Left cardiac atrium (tissue), 4 donors: ENCODE measurements at places on chromosomes 1 and 21. TPM values are rescaled to one million over a fixed set of nuclear protein-coding genes. Genes with fewer than 3 reads are reported as not detected.

DNA sequence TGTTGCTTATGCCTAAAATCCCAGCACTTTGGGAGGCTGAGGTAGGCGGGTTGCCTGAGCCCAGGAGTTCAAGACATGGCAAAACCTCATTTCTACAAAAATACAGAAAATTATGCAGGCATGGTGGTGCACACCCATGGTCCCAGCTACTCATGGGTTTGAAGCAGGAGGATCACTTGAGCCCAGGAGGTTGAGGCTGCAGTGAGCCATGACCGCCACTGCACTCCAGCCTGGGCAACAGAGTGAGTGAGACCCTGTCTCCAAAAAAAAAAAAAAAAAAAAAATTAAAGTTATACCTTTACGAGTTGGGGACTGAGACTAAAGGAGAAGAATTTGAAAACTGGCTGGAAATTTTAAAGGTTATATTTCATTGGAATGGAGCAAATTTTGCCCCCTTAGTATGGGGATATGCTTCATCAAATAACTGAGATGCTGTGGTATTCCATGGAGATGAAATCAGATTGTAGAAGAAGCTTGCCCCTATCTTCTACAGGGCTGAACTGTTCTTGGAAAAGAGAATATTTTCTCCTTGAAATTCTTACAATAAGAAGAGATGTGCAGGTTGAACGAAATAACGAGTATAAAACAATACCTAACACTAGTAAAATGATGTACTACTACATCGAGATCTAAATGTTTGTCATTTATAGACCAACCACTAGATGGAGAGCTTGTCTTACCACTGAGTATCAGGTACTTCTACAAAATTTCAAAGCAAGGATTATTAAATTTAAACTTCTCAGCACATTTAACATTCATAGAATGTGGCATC lies 34.9 kb upstream of the SCYL3 start:
- no peak for DNase-seq

- DNase-seq = peak; percentile 90
These were observed 39.2 kb downstream of the CDK18 start for GRCh38 chr1:205543351-205544301.

OR2L3 gene
- total RNA-seq = not detected

DNA sequence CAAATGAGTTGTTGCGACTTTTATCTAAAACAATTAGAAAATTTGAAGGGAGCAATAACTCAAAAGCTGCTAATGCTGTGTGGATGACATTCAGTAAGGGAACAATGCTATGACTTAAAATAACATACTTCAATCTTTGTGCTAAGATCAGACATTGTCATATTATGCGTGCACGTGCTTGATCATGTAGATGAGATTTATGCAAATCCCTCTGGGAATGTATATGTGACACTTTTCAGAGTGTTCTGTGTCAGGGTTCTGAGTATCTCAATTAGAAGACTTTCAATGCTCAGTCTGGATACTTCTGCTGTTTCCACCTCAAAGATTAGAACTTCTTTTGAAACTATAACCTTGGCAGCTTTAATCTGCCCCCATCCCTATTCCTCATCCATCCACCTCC lies 18.6 kb upstream of the POU2F1 start:
- no peak for DNase-seq

TMEM50A gene
- total RNA-seq = 105 TPM

- no peak for DNase-seq
These were observed 926 bp upstream of the MRPL55 start for GRCh38 chr1:228109962-228110488.

ITLN2 gene
- 0.97 TPM for total RNA-seq

- no peak for DNase-seq
These were observed 63.1 kb downstream of the TMPRSS15 start for GRCh38 chr21:18340387-18340942.

DNA sequence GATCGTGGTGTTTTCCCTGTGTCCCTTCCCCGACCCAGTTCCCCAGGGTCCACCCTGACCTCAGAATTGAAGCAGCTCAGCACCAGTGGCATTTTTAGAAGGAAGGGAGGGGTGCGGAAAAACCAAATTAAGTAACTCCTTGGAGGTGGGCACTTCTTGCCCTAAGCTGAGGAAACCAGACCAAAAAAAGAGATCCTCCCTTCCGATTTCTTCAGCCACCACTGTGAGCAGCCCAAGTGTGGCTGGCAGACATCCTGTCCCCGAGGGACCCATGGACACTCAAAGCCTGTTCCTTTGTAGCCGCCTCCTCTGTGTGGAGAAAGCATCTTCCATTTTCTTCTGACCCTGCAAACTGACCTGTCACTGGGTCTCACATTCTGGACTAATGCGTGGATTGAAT lies 31.3 kb downstream of the KIRREL1 start:
- DNase-seq = peak; percentile 49

DNA sequence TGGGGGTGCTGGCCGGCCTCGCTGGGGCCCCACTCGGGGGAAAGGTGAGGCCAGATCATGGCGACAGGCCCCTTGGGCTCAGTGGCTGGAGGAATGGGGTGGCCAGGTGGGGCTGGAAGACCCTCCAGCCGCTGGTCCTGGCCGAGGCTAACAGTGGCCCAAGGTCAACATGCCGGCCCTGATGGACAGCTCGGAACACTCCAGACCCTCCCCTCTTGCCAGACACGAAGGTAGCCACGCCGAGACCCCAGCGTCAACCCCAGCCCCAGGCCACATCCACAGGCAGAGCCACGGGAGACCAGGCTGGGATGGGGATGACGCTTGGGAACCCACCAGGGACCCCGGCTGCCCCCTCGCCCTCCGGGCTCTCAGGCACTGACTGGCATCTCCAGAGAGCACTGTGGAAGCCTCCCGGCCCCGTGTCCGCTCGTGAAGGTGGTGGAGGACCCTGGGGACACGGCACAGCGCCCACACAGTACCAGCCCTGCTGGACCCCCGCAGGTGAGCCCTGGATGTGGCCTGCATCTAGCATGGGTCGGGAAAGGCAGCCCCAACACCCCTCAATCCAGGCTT lies 905 bp upstream of the C1QTNF12 start:
- no peak for DNase-seq

SERINC2 gene
- total RNA-seq = 2.9 TPM

FRRS1 gene
- total RNA-seq = 3.6 TPM

BCL2L15 gene
- total RNA-seq = 0.97 TPM

CFHR4 gene
- not detected for total RNA-seq

GRCh38 chr1:3432306-3432705 lies 22.2 kb upstream of the ARHGEF16 start:
- DNase-seq = no peak

- no peak for DNase-seq
These were observed 1.9 kb upstream of the LHX8 start for GRCh38 chr1:75132242-75132811.

TNNI3K gene
- total RNA-seq = 33.0 TPM

DNA sequence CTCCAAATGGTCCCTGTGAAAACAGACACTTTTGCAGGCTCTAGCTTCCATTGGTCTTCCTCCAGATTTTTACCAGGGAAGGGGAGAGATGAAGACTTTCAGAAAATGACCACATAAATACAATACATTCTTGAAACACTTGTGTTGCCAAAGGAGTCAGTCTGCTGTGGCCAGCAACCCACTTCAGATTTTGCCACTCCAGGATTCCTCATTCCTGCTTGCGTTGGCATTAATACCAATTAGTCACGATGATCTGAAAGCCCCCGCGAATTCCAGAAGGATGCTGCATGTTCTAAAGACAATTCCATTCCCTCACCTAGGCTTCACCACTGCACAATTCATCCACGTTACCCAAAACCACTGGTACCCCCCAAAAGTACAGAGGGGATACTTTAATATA lies 7.9 kb upstream of the BACE2 start:
- no peak for DNase-seq

DNA sequence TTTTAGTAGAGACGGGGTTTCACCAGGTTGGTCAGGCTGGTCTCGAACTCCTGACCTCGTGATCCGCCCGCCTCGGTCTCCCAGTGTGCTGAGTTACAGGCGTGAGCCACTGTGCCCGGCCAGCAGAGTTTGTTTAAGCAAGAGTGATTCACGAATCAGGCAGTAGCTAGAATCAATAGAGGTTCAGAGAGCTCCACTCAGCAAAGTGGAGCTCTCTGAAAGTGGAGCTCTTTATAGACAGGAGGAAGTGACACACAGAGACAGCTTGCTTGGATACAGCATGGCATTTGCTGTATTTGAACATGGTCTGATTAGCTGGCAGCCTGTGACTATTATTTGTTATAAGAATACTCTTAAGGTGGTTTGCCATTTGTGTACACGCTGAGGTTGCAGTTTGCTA lies 27.1 kb upstream of the CD34 start:
- peak; percentile 49 for DNase-seq

DNA sequence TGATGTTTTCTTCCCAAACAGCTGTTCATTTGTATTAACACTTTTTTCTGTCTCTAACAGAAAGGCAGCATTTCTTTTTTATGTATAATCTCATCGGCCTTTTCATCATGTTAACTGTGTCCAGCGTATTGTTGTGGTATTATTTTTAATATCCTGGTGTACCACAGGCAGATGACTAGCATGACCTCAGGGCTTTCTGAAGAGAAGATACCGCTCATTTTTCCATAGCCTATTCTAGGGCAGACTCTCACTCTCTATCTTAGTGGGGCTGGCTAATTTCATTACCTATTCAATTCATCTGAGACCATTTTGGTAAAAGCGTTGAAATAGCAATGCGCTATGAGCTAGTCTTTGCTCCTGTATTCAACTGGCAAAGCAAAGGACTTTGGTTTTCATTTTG lies 209.9 kb downstream of the SDCCAG8 start:
- no peak for DNase-seq

DNA sequence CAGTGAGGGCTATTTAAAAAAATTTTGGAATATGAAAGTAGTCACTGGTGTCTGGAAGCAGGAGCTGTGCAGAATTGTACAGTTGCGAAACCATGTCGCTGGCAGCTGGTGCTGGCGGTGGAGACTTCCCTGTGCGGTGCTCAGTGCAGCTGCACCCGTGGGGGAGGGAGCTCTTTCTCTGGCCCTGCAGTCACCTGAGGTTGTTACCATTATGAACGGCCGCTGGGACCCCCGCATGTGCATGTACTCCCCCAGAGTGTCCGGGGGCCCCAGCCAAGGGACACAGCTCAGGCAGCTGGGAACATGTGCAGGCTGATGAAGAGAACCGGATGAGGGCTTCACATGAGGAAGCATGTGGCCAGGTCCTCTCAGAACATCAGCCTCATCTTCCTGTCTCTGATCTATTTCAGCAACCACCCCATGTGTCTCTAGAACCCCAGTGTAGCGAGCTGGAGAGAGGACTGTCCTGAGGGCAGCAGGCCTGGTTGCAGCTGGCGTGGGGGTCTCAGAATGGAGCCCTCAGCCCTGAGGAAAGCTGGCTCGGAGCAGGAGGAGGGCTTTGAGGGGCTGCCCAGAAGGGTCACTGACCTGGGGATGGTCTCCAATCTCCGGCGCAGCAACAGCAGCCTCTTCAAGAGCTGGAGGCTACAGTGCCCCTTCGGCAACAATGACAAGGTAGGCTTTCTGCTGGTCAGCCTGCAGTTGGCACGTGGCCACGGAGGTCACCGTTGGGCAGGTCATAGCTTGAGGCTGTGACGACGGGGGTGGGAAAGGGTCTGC lies at the start of gene TRPM2:
TRPM2 (plus strand) TSS at position 431 of the 780 bp plus-strand sequence; CDS start at position 511, 80 bp downstream.
- DNase-seq = no peak

GRCh38 chr21:34936883-34937563 lies 112.1 kb downstream of the RUNX1 start:
- no peak for DNase-seq

GRCh38 chr21:45175326-45176095 lies 101.1 kb downstream of the ADARB1 start:
- DNase-seq = no peak

DNA sequence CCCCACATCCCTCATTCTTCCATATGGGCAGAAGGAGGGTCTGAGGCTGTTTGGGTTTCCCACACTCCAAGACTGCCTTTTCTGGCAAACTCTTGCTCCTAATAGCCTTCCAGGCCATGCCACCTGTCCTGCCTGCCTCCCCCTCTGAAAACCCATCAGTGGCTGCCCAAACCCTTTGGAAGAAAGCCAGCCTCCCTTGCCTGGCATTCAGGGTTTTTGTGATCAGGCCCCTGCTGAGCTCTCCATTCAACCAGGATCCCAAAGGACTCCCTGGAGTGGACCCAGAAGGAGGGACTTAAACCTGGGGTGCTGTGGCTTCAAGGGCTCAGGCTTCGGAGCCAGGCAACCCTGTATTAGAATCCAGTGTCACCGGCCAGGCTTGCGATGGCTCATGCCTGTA lies 4.2 kb upstream of the GUCA2A start:
- no peak for DNase-seq

RGS1 gene
- total RNA-seq = 3.5 TPM

DNA sequence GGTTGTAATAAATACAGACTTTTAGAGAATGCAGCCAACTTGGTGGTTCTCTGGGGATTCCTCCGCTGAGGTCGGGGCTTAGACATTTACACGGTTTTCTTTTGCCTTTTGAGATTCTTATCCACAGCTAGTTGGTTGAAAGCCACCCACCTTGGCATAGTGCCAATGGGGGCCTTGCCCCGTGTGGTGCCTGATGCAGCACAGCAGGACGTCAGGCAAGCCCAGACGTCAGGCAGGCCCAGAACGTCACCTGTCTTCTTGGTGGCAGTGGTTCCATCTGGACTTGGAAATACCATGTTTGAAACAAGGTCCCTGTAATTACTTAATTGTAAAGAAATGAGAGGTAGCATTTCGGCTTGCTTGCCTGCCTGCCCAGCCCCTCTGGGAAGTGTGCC lies 78.5 kb downstream of the GALNT2 start:
- DNase-seq = no peak

DNA sequence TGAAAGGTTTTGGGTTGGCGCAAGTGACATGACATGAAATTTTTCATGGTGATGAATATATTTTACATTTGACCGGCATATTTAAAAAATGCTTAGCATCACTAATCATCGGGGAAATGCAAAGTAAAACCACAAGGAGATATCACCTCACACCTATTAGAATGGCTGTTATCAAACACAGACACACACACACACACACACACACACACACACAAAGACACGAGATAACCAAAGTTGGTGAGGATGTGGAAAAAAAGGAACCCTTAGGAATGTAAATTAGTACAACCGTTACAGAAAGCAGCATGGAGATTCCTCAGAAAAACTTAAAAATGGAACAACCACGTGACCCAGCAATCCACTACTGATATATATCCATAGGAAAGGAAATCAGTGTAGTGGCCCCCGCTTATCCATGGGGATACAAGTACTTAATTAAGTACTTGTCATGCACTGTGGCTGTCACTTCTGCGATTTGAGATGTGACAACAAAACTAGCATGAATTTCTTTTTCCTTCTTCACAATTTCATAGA lies 15.9 kb upstream of the PRELP start:
- no peak for DNase-seq

DCST1 gene
- not detected for total RNA-seq

SPATA45 gene
- total RNA-seq = not detected

GRCh38 chr1:22874785-22875184 lies 97.9 kb downstream of the LACTBL1 start:
- no peak for DNase-seq

GRCh38 chr1:110816945-110817344 lies 56.0 kb upstream of the CD53 start:
- DNase-seq = no peak

TNFSF18 gene
- 0.15 TPM for total RNA-seq

GRCh38 chr21:26460621-26461020 lies 112.5 kb downstream of the CYYR1 start:
- DNase-seq = no peak

C8B gene
- total RNA-seq = not detected

ZC3H12A gene
- total RNA-seq = 6.4 TPM
